GM23248 (cell line): ENCODE measurements at places on chromosomes 2 and 18.

DNA sequence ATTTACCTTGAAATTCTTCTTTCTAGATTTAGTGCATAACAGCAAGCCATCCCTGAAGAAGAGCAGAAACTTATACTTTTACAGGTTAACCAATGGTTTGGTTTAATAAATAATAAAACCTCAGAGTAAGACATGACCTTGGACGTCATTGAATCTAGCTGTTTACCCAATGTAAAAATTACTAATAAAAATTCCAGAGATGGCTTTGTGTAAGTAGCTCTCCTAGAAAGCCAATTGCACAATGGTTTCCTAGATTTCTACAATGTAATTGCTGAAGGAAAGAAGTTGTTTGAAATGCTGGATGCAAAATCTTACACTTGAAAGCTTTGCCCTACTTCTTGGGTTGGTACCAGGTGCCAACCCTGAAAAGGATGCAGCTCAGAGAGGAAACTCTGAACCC lies 1.5 kb downstream of the XDH start:
- peak; percentile 67 for DNase-seq

DNA sequence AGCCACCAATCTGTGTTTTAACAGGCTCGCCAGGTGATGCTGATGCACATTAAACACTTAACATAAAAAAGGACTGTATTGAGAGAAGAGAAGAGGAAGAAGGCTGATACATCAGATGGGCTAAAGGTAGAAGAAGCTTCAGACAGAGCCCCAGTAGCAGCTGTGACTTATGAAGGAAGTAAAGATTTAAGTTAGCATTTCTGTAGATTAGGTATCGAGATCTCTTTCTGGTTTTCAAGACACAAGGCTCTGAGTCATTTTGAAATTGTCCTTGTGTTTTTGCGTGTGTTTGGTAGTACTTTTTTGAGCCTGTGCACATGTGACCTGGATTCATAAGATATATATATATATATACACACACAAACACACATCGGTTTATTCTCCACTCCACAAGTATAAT lies 40.6 kb upstream of the GCFC2 start:
- DNase-seq: no peak

DNA sequence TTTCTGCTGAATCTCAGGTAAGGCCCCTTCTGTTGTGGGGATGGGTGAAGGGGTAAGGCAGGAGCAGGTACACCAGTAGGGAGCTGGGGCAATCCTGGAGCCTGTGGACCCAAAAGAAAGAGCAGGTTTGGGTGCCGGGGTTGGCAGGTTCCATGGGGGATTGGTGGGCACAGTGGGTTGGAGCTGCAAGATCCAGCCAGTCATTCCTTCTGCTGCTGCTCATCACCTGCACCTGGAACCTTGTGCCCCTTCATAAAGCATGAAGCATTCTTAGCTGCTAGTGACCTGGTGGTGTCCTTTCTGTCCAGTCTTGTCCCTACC lies 24.9 kb downstream of the FHOD3 start:
- DNase-seq: no peak

GRCh38 chr2:116057538-116057937 lies 1615.1 kb downstream of the DPP10 start:
- DNase-seq: no peak

DNA sequence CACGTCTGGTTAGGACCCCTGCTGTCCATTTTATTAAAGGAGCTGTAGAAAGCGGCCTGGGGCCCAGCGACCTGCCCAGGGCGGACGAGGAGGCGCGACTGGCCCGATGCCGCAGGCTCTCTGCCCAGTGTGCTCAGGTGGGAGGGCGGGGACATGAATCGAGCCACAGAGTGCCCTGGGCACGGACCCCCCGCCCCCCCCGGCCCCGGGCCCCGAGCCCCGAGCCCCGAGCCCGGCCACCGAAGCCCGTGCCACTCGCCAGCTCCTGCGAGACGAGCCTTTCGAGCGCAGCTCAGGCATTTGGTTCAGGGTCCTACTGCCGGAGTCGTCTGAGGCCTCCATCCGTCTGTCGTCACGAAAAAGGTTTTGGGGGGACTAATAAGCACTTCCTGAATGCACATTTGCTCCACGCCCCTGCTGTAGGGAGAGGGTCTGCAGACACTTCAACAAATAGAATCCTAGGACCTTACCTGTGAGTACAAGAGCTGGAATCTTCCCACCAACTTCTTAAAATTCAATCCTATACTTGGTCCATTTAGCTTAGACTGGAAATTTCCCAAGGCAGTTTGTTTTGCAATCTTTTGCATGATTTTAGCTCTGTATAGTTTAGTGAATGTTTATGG lies 602 bp upstream of the ADAM17 start:
- peak; percentile 61 for DNase-seq
